ENCODE measurements at places on chromosomes 2 and 18.

DNA sequence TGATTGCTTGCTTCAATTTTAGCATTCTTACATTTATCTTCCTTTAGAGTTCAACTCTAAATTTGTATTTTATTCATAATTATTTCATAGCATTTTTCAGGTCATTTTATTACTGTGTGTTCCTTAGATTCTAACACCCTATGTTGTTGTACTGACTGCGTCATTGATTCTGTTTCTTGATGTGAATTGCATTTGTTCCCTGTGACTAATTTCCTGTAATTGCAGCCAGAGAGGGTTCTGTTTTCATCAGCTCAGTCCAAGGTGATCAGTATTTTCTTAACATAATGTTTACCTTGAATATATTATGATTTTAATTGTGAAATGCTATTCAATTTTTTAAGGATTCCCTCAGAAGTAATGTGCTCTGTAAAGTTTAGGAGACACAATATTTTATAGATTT lies 970.2 kb upstream of the PIK3C3 start:
- DNase-seq: no peak

DNA sequence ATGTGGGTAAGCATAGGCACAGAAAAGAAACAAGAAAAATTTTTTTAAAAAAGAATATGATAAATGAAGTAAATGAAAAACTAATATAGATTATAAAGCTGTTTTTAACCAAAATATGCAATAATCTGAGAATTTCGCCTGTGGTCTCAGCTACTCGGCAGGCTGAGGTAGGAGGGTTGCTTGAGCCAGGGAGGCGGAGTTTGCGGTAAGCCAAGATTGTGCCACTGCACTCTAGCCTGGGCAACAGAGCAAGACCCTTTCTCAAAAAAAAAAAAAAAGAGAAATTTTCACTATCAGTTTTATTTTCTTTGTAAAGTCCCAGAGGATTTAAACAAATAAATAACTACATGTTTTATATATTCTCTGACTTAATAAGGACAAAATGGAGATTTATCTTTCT lies 47.3 kb downstream of the DHX57 start:
- DNase-seq: no peak

GRCh38 chr2:127398239-127398590 lies 10.4 kb upstream of the MAP3K2 start:
- no peak for DNase-seq

GRCh38 chr18:27582760-27583412 lies 397.8 kb upstream of the CHST9 start:
- no peak for DNase-seq

DNA sequence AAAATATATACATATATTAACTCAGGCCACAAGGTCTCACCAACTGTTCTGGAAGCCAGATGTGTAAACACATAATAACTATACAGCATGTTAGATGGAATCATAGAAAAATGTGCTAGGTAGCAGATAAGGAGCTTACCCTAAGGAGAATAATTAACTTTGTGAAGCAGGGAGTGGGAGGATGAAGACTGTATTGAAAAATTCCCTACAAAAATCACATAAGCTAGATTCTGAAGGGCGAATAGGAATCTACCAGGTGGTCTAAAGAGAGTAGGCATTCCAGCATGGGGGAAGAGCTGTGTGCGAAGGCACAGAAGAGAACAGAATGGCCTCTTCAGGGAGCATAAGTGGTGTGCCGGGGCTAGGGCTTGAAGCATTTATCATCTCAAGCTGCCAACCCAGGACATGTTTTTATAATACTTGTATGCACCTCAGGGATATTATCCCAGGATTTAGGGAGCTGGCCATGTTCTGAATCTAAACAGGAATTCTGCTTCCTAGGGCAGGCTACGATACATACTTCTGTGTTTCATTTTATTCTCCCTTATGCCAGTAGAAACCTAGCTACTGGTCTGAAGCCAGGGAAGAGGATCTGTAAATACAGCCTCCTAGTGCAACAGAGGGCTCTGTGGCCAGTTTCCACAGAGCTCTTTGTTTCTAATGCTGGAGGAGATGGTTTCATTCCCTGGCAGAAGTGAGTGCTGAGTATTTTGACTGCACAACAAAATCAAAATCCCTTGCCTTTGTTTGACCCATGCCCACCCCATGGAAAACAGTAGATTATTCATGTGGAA lies 56.7 kb downstream of the NEMP2 start:
- no peak for DNase-seq

- DNase-seq: no peak
Measured at GRCh38 chr18:71249791-71250190, 960.9 kb downstream of the SOCS6 start.

DNA sequence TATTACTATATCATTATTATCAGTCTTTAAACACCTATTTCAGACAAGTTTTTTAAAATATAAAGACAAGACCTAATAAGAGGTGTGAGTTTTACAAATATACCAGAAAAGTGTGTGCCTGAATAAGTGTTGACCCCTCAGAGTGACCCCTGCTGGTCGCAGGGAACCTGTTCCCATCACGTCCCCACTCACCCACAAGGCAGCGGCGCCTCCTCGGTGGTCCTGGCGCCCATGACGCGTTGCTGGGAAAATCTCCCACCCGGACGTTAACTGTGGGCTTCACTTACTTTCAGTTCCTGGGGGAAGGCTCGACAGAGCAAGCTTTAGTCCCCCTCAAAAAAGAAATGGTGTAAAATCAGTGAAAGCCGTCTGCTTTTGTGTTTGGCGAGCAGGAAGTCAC lies 93.5 kb downstream of the TMEM18 start:
- no peak for DNase-seq

DNA sequence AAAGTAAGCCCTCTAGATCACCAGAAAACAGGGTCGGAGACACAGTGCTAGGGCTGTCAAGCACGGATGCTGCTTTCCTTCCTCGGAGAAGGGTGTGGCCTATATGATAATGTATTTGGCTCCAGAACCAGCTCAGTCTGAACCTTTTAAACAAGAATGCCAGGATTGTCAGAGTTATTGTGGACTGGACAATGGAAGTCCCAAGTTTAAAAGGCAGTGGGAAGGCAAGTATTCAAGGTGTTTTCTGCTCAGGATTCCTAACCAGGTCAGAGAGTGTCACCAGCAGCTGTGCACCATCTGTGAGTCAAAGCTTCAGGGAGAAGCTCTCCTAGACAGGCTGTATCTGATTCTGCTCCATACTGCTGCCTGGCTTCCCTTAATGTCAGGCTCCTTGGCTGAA lies 94.8 kb downstream of the SPOPL start:
- DNase-seq: no peak

DNA sequence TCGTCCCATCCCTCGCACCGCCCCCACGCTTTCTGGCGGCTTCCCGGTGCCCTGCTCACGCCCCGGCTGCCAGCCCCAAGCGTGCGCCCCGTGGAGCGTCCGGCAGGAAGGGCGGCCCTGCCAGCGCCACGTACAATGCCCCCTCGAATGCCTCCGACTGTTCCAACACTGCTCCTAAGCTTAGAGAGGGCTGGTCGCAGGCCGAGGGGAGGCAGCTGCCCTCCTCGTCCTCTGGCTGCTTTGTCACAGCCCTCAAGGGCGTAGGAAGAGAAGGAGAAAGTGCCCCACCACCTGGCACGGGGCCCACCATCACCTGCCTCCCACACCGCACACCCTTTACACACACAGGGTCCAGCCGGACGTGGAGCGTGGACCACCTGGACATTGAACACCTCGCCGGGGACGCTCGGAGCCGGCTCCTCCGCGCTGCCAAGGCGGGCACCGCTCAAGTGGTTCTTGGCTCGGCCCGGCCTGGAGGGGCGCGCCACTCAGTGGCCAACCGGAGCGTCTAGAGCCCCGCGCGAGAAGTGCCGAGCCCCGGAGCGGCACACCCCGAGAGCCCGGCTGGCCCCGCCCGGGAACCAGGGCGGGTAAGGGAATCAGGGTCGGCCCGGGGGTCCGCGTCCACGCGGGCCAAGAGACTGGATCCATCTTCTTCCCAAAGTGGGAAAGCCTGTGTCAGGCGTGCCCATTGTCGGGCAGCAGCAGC lies 830 bp downstream of the DNER start:
- no peak for DNase-seq

GRCh38 chr2:72012886-72013574 lies 134.6 kb downstream of the CYP26B1 start:
- DNase-seq: no peak

GRCh38 chr2:169761970-169762292 lies 28.3 kb downstream of the KLHL23 start:
- no peak for DNase-seq

DNA sequence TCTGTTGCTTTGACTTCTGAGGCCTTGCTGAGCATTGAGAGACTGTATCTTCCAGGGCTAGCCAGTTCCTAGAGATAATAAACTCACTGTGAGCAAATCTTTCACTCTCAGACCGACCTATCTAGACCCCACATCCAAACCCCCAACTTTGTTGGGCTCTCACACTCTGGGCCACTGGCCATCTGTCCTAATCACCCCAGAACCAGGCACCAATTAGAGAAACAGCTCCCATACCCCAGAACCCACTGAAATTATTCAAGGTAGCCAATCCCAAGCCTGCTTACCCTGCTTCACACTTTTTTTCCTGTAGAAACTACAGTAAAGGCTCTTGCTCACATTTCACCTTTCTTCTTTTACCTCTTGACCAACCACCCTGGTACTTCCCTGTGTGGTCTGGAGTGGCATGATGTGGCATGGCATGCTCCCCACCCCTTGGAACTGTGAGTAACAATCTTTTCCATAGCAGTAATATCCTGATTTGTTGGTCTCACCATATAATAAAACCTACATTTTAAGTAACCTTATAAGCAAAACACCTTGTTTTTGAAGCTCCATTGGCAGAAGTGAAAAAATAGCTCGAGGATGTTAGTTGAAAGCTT lies 55.2 kb downstream of the ANKRD12 start:
- no peak for DNase-seq

DNA sequence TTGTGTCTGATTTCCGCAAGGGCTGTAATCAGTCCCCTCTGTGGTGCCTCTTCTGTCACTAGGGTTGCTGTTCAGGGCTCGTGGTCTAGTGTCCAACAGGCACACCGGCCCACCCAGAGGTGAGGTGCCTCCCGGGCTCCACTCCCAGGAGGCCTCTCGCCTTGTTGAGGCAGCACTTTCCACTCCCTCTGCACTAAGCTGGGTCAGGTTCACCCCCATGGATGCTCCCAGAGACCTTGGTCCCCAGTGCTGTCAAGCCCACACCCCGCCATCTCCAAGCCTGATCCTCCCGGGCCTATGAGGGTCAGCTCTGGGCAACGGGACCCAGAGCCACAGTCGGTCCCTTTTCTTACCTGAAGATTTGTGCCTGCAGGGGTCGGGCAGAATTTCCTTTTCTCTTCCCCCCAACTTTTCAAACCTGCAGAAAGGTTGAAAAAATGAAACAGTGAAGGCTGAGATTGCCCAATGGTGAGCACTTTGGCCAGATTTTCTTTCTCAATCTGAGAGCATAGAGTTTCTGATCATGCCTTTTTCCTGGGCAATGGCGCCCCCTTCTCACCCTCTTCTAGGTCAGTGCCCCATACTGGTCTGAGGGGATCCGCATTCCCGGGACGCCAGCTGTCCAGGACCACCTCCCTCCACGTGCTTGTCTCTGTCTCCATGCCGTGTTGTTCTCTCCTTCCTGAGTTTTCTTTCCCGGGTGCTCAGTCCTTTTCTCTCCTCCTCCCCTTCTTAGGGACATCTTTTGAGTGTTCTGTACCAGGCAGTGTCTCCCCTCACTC lies 148.0 kb downstream of the ASB1 start:
- no peak for DNase-seq

- no peak for DNase-seq
Measured at GRCh38 chr18:74378179-74378682, 62.6 kb downstream of the C18orf63 start.

- DNase-seq: no peak
Measured at GRCh38 chr2:225038231-225038523, 4.1 kb downstream of the DOCK10 start.

GRCh38 chr2:85988914-85989270 lies 100.1 kb upstream of the ST3GAL5 start:
- no peak for DNase-seq

- peak; percentile 74 for DNase-seq
Measured at GRCh38 chr2:33210626-33211025, 263.9 kb downstream of the LTBP1 start.

DNA sequence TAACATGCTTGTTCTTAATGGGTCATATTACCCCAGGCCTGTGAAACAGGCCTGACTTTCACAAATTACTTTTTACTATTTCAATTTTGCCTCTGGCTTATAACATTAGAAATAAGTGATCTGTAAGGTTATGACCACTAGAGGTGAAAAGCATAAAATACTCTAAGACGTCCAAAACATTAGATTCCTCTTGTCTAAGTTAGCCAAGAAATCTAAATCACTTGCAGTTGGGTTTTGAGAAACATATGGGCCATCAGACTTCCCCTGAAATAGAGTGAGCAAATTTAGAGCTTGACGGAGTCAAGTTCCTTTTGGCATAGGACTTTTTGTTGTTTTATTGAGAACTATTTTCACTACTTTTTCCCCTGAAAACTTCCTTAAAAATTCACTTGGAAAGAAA lies 32.7 kb upstream of the RIT2 start:
- no peak for DNase-seq

- DNase-seq: no peak
Measured at GRCh38 chr18:9417073-9417851, 58.1 kb upstream of the RALBP1 start.

DNA sequence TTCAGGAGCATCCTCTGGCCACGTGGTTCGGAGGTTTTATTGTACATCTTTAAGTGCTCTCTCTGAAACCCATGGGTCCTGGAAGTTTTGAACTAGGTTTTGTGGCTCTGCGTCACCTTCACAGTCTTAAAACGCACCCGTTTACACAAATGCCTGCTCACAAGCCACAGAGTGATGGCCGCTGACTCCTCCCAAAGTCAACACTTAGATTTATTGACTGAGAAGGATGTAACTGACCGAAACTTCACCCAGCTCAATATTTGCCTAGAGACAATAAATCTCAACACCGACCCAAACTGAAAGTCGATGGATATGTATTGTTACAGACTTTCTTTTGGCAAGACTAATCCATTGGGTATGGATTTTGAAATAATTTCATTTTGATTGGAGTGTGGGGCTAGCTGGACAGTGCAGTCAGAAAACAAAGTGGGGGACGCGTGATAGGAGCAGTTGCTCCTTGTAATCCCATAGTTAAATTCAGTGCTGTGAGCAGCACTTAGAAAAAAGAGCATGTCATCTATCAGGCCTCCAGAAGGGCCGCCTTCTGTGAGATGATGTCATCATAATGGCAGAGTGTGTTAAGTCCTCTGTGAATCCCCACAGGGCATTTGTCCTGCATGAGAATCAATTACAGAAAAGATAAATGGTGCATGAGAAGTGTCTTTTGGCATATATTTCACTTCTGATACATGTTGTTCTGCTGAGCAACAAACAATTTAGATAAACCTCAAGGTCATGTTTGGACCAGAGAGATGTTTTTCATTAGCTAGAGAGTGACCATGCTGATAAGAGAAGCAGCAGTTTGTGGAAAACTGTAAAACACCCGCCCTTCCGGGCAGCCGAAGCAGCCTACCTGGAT lies 183.7 kb downstream of the INO80D start:
- DNase-seq: no peak

GRCh38 chr2:207334624-207335371 lies 169.1 kb upstream of the KLF7 start:
- peak; percentile 47 for DNase-seq

DNA sequence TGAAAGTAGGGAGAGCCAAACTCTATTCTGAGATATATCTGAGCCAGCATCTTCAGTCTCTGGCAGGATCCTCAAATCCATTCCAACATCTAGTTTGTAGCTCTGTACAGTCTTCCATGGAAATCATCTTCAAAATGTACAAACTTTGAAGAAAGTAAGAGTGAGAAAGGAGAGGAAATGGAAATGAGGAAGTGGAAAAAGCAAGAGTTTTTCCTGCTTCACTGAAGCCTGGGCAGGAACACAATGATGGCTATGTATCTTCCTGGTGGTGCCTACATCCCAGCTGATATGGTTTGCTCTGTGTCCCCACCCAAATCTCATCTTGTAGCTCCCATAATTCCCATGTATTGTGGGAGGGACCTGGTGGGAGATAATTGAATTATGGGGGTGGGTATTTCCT lies 4.1 kb upstream of the RPIA start:
- no peak for DNase-seq
